Fibroblast of upper back skin (primary cell): ENCODE measurements at places on chromosomes 12 and 14.

GRCh38 chr12:130649101-130650045 lies 66.7 kb downstream of the RIMBP2 start:
- no peak for DNase-seq

- no peak for DNase-seq
Observed at GRCh38 chr14:55386037-55386808, 25.4 kb downstream of the ATG14 start.

GRCh38 chr12:124861492-124861891 lies 2.2 kb downstream of the SCARB1 start:
- peak; percentile 21 for DNase-seq

- DNase-seq: no peak
Observed at GRCh38 chr12:9674226-9674590, 4.7 kb downstream of the CLEC2D start.

- no peak for DNase-seq
Observed at GRCh38 chr14:33413381-33413780, 474.7 kb downstream of the NPAS3 start.

DNA sequence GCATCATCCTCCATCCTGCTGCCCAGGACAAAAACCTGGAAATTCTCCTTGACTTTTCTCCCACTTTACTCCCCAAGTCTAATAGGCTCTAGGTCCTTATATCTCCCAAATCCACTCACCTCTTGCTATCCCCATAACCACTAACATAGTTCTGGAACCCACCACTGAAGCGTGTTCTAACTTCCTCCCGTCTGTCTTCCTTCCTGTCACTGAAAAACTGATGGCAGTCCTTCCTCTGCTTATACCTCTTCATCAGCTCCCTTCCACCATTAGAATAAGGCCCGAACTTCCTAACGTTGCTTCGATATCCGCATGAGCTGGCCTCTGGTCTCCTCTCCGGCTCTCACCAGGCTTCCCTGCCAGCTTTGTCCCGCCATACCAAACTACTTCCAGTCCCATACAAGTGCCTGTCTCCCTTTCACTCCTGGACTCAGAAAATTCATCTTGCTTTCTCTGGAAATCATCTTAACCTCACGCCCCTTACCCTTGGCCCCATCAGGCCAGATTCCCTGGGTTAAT lies 63.0 kb upstream of the BCL2L14 start:
- DNase-seq: no peak

GRCh38 chr12:53224061-53224896 lies 7.7 kb downstream of the RARG start:
- peak; percentile 65 for DNase-seq

GRCh38 chr14:63874223-63874622 lies 21.4 kb downstream of the SYNE2 start:
- no peak for DNase-seq

DNA sequence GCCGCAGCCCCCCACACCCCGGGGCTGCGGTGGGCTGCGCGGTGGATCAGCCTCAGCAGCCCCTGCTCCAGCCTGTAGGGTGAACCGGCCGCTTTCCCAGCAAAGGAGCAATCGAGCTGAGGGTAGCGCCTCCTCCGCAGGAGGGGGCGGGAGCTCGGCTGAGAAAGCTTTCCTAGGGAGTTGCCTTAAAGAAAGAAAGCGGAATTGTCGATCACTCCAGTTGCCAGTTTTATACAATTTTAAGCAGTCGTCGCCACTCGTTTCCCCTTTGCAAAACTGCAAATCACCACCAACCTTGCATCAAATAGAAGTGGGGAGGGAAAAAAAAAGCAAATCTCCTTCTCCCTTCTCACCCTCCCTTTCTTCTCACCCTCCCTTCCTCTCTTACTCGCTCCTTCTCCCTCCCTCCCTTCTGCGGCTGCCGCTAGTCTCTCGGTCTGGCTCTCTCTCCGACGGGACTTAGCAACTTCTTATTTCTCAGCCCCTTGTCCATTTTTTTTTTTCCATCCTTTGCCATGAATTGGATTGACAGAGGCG lies at the start of gene PDE3A:
PDE3A (plus strand) TSS at position 424 of the 537 bp plus-strand sequence. CDS start 748 bp downstream, outside the sequence.
- DNase-seq: peak; percentile 80

- no peak for DNase-seq
Observed at GRCh38 chr14:65927931-65928356, 515.4 kb downstream of the FUT8 start.

- DNase-seq: peak; percentile 47
Observed at GRCh38 chr12:113850309-113851056, 115.6 kb downstream of the RBM19 start.

DNA sequence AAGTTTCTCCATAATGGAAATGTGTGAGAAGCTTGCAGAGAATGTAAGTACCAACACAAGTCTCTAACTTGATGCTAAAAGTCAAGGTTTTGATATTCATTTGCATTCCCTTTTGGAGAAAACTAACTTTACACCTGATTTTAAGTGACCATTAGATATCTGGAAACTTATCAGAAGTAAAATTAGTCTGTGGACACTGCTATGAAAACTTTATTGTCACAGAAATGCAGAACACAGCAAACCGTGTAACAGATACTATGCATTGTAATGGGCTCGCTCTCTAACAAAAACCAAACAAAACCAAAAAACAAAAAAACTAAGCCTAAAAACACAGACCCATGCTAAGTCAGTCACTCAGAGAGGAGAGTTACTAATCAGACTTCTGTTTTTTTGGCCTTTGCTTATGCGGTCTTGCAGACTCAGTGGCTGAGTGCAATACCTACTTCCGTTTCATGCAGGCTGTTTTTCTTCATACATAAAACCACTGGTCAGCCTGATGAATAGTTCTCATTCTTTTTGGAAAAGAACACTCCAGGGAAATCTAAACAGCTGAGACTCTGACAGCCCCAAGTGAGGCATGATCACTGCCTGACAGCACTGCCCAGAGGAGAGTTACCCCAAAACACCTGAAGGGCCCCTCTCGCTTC lies 35.7 kb downstream of the NRDE2 start:
- peak; percentile 23 for DNase-seq

DNA sequence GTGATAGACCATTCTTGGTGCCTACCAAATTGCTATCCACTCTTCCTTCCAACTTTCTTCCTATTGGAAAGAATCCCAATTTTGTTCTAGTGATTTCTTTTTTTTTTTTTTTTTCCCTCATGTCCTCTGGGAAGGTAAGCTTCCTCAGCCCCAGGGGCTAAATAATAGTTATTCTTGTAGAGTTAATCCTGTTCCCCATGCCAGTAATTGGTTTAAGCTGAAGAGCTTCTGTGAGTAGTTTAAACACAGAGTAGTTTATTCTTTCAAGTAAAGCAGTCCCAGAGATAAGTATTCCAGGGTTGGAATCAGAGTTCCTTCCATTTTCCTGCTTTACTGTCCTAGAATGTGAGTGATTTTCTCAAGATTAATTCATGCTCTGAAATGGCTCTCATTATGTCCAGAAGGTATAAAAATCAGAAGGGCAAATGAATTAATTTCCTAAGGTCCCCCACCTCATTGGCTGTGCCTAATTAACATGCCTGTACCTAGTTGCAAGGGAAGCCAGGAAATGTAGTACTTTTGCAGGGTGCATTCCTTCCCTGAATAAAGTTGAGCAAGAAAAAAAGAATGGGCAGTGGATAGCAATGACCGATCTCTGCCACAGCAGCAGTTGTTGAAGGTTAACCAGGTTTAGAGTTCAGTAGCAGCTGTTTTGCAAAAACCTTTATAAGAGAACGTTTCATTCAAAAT lies 97.8 kb downstream of the PLEKHA5 start:
- DNase-seq: no peak

DNA sequence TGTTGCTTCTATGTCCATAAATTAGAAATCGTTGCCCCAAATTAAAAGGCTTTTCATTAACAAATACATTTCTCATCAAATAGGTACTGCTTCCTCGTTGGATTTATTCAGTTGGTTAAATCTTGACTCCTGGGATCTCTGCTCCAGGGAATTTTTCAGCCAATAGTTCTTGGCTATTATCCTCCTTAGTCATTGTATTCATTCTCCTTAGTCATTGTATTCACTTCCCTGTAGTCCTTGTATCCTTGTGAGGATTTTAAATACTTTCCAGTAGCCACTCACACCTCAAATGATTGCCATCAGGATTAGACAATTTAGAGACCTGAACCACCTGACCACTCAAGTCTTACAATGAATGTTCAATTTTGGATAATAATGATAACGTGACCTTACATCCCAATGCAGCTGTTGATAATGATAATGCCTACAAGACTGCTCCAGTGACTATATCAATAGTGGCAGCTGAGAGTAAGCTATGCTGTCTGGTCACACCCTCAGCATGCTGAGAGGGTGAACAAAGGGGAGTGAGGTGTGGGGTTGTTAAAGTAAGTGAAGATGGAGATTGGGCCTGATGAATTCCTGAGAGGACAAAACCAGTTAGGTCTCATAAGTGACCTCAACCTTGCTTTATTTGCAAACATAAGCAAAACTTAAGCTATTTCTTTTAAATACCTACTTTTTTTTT lies 193.7 kb upstream of the RTL1 start:
- DNase-seq: no peak

GRCh38 chr12:13471471-13471870 lies 274.9 kb downstream of the EMP1 start:
- DNase-seq: no peak

DNA sequence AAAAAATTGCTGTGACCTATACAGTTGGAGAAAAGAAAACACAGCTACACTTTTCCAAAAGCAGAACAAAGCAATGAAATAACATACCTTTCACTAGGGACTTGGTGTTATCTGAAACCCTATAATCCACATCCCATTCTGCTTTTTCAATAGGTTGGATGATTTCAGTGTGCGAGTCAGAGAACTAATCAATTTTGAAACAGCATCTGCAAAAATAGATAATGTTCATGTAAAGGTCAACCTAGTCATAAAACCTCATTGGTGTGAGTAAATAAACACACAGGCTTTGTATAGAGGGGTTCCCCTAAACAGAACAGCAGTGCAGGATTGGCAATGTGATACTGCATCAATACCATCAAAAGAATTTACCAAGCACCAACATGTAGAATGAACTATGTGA lies 173.0 kb upstream of the G2E3 start:
- DNase-seq: no peak

DNA sequence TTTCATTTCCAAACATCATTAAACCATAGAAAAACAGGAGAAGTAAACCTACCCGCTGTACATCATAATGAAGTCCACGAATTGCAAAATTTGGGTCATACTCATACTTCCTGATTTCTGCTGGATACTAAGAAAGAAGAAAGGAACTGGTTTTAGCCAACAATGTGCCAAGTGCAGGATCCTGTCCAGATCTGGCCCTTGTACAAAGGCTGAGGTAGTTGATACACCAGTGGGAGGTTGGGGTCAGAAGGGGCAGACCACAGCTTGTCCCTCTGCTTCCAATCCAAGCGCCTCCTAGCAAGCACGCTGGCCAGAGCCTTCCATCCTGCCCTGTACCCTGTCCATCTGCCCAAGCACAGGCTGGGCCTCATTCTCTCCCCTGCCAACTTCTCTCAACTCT lies 34.2 kb downstream of the NT5DC3 start:
- DNase-seq: no peak

GRCh38 chr14:92969871-92970270 lies 46.9 kb downstream of the CHGA start:
- DNase-seq: no peak

DNA sequence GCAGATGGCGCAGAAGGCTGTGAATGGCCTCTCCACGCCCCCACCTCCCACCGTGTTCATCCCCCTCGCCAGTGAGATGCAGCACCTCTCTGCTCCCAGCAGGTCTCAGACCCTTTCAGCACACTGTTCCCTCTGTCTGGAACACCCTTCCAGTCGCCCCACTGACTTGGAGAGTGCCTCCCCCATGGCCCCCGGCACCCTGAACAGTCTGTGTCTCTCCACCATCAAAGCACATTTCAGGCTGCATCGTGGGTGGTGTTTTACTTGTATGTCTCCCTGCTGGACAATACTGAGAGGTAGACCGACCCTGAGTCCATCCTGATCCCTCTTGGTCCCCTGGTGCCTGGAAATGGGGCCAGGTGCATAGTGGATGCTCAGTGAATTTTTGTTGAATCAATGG lies 34.9 kb downstream of the CACNA2D4 start:
- DNase-seq: no peak

DNA sequence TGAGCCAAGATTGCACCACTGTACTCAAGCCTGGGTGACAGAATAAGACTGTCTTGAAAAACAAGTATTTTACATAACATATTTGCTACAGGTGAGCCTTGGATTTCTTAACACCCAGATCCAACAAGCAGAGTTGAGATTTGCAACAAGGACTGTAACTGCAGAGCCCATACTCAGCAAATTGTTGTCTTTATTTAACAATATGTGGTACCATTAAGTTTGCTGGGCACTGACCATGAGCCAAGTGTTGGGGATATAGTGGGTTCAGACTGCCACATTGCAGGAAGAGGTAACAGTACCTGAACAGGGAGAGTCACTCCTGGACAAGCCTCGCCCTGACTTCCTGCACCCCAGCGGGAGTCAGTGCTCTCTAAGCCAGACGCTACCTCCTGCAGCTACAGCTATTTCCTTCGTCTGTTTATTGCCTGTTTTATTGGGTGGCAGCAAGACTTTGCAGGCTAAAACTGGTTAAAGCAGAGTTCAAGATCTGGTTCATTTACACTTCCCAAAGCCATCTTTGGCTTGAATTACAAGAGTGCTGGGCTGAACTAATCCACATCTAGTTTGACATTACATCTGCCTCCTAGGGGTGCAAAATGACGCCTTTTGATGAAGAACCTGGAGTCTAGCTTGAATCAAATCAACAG lies 12.5 kb downstream of the AHSA1 start:
- DNase-seq: no peak

- DNase-seq: no peak
Observed at GRCh38 chr12:48029491-48030172, 25.4 kb upstream of the COL2A1 start.

DNA sequence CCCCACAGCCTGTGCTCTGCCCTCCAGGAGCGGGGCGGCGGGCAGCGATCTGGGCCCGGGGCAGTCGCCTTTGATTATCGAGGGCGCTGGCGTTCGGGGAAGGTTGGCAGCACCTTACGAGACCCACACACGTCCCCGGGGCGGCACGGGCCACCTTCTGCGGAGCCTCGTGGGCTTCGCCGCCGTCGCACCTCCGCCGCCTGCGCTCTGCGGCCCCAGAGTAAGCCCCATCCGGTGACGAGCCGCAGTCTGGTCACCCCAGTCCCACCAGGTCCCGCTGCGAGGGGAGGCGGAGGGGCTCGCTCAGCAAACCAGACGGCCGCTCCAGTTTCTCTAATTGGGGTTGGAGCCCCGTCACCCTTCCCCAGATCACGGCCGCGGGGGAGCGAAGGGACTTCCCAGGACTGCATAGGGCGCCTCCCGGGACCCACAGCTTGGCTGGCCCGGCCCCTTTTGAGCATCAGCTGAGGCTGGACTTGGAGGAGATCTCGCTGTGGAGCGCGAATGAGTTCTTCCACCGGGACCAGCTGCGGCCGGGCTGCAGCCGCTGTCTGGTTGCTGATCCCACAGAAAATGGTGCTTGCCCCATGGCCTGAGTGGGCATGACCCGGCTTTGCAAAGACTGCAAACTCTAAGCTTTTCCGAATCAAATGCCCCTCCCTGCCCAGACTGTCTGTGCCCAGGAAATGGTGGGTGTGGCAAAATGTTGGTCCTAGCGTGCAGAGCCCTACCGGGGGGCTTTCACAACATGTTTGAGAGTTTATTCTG lies 560 bp downstream of the LGALS3 start:
- peak; percentile 53 for DNase-seq

DNA sequence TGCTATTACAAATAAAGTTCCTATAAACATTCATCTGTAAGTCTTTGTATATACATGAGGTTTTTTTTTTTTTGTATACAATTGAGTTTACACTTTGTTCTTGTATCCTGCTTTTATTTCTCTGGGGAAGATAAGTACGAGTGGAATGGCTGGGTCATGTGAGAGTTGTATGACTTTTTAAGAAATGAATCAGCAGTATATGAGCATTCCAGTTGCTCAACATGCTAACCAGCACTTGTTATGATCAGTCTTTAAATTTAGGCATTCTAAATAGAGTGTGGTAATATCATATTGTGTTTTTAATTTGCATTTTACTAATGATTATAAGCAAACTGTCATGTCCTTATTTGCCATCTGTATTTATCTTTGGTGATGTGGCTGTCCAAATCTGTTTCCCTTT lies 44.7 kb upstream of the AMIGO2 start:
- DNase-seq: peak; percentile 28
